Mesothelial cell of epicardium (in vitro differentiated cells): ENCODE measurements at places on chromosomes 7 and 10.

- DNase-seq: no peak
Observed at GRCh38 chr7:36086571-36086970, 66.5 kb upstream of the EEPD1 start.

DNA sequence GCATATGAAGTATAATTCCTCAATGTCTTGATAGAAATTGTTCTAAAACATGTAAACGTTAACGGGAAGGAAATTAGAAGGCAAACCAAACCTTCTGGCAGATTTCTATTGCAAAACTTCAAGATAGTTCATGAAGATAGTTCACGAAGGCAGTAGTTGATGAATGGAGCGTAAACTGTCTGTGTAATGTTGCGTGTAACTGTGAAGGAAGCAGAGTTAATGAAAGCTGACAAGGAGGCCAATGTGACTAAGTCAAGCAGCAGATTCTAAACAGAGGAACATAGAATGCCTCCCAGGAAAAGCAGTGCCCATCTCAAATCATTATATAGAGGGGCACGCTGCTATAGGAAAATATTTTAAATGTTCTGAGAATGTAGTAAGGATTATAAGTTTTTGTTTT lies 659.7 kb upstream of the IGFBP3 start:
- no peak for DNase-seq

- DNase-seq: no peak
Observed at GRCh38 chr7:157096286-157097055, 42.3 kb upstream of the UBE3C start.

- no peak for DNase-seq
Observed at GRCh38 chr7:37336259-37336658, 112.4 kb downstream of the ELMO1 start.

DNA sequence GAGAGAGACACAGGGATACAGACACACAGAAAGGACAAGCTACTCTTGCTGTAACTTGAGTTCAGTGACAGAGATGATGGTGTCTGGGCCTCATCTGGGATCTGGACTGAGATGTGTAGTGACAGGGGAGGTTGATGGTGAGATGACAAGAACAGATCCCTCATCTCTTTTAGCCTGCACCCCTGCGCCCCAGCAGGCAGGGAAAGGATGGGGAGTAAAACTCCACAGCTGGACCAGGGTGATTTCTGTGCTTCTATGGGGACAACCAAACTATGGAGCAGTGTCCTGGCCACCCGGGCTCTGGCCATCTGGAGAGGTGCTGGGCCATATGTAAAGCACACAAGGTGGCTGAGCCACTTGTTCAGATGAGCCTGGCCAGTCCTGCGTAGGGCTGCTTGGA lies 4.5 kb upstream of the LRRC18 start:
- no peak for DNase-seq

DNA sequence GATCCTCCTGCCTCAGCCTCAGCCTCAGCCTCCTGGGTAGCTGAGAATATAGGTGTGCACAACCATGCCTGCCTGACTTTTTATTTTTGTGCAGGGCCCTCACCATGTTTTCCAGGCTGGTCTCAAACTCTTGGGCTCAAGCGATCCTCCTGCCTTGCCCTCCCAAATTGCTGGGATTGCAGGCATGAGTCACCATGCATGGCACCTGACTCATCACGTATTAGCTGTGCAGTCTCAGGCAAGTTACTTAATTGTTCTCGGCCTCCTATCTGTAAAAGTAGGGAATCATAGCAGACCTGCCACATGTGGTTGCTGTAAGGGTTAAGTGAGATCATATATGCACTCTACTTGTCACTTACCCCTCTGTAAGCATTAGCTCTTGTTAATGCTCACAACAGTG lies 117.2 kb downstream of the ANLN start:
- DNase-seq: no peak

DNA sequence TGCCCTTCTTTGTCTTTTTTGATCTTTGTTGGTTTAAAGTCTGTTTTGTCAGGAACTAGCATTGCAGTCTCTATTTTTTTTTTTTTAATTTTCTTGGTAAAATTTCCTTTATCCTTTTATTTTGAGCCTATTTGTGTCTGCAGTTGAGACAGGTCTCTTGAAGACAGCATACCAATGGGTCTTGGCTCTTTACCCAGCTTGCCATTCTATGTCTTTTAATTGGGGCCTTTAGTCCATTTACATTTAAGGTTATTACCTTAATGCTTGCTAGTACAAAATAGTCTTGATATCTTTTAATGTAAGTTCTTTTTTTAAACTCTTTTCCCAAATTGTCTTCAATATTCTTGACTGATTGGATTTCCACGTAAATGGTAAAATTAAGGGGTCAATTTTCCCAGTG lies 398.3 kb upstream of the CHRM2 start:
- no peak for DNase-seq

GRCh38 chr10:28293236-28294168 lies 9.4 kb downstream of the MPP7 start:
- no peak for DNase-seq

DNA sequence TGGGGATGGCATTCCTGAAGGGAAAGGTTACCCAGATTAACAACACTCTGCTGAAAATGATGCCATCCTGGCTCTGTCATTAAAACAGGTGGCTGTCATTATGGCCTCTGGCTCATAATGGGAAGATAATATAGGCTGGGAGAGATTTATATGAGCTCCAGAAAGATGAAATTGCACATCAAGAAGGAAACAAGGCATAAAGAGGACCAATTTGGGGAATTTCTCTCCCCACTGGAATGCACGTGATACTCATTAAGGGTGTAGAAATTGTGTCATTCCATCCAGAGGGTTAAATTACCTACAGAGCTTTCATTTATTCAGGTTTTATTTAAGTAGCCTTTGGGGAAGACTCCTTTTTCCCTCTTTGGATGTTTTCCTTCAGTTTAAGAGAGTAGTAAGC lies 71.6 kb upstream of the CELF2 start:
- DNase-seq: no peak

DNA sequence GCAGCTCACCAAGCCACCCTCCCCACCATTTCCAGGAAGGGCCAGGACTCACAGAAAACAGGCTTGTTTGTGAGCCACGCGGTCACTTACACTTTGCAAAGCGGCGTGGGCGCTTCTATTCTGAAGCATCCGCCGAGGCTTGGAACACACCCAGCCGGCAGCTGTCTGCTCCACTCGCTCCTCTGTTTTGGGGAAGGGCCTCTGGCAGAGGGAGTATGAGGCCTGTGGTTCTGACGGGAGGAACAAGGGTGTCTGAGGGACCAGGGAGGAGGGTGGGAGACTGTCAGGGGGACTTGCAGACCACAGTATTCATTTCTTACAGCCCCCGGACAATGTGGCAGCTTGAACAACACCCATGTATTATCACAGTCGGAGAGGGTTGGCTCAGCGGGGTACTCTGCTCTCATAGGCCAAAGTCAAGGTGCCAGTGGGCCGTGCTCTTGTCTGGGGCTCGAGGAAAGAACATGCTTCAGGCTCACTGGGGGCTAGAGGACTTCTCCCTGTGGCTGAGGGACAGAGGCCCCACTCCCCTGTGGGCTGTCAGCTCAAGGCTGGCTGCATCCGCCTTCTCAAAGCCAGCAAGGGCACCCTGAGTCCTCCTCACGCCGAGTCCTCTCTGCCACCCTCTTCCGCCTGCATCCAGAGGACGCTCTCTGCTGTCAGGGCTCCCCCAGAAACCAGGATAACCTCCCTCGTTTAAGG lies 60.4 kb upstream of the FAM20C start:
- DNase-seq: no peak

DNA sequence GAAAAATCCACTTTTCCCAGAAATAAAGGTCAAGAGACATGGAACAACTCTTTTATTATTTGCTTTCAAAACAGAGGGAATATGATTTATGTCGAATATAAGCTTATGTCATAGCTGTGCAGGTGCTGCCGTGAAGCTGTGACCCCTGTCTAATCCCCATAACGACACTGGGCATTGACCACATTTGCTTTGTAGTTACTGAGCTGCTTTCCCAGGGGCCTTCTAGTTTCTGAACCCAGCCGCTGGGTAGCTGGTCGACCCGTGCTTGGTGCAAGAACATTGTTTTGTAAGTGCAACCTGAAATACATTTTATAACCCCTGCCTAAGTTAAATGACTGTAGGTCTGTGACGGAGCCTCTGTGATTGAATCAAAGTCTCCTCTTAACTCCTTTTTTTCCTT lies 144.9 kb upstream of the HDAC9 start:
- no peak for DNase-seq

GRCh38 chr7:25545124-25546008 lies 317.1 kb upstream of the NPVF start:
- no peak for DNase-seq

- DNase-seq: peak; percentile 19
Observed at GRCh38 chr10:118832241-118832651, 77.5 kb upstream of the CACUL1 start.
